ENCODE measurements at places on chromosomes 4 and X.

- DNase-seq, result no peak
These were observed 21.3 kb downstream of the ALPK1 start for GRCh38 chr4:112318239-112319142.

- DNase-seq, result no peak
These were observed 110.6 kb upstream of the ADAMTS3 start for GRCh38 chr4:72679666-72680065.

- no peak for DNase-seq
These were observed 101.3 kb downstream of the LARP1B start for GRCh38 chr4:128162434-128162833.

DNA sequence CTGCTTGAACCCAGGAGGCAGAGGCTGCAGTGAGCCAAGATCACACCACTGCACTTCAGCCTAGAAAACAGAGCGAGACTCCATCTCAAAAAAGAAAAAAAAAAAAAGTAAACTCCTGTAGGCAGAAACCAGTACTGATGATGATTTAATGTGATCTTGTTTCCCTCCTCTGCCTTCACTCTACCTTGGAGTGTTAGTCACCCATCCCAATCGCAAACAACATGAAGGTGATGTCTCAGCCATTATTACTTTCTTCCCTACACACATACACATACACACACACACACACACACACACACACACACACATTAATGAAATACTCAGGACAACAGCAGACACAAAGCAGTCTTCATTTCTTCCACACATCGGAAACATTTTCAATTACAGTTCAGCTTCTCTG lies 15.6 kb downstream of the XKRX start:
- DNase-seq, result no peak

GRCh38 chr4:13921805-13922204 lies 294.3 kb upstream of the BOD1L1 start:
- DNase-seq, result no peak

Data from Kasumi-1 (cell line).